ENCODE measurements at places on chromosomes 2 and 18. TPM values are rescaled to one million over a fixed set of nuclear protein-coding genes. Genes with fewer than 3 reads are reported as not detected.

AQP12A gene
- total RNA-seq = not detected

CAD gene
- total RNA-seq = 45.4 TPM

ASPRV1 gene
- total RNA-seq = 2.3 TPM

SFTPB gene
- not detected for total RNA-seq

AKAIN1 gene
- not detected for total RNA-seq
